ENCODE measurements at places on chromosomes 3 and 15. TPM values are rescaled to one million over a fixed set of nuclear protein-coding genes. Genes with fewer than 3 reads are reported as not detected.

The IFT122 gene
- 28.7 TPM for total RNA-seq

The MOBP gene
- total RNA-seq: not detected

DNA sequence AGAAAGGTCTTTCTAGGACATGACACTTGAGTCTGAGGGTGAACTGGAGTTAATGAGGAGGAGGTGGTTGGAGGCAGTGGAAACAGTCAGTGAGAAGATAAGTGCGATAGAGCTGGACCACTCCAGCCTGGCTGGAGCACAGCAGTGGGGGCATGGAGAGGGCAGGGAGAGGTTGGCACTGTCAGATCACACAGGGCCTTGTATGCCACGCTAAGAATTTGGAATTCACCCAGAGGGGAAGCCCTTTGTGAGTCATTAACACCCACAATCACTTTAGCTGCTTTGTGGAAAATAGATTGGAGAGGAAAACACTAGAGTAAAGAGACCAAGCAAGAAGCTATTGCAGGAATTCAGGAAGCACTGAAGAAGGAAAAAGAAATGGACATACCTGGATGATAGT, 83.3 kb downstream of the ZNF621 start:
- no peak for DNase-seq

GRCh38 chr3:195212749-195213375, 58.1 kb downstream of the XXYLT1 start:
- no peak for DNase-seq

Data from B cell (primary cell).